ENCODE measurements at places on chromosomes 1 and 21. TPM values are rescaled to one million over a fixed set of nuclear protein-coding genes. Genes with fewer than 3 reads are reported as not detected.

Gene IL22RA1
- total RNA-seq, result 0.25 TPM

Gene C8B
- total RNA-seq, result not detected

Gene FH
- total RNA-seq, result 87.9 TPM

Gene DHDDS
- total RNA-seq, result 87.2 TPM

Gene SLFNL1
- 0.26 TPM for total RNA-seq

Gene MAEL
- total RNA-seq, result not detected

Gene GBP5
- total RNA-seq, result under 0.01 TPM

Gene ICOSLG
- 0.13 TPM for total RNA-seq

Gene HMCN1
- 151 TPM for total RNA-seq

Gene SPATA21
- not detected for total RNA-seq

Gene ANKRD65
- total RNA-seq, result 0.40 TPM

Gene SMIM34
- not detected for total RNA-seq

Gene FCRL2
- total RNA-seq, result not detected

Gene HPDL
- 0.19 TPM for total RNA-seq

Gene LCE2B
- total RNA-seq, result not detected

Gene RAB29
- total RNA-seq, result 33.3 TPM

Gene PIGR
- not detected for total RNA-seq

Gene CFAP141
- total RNA-seq, result not detected

Gene CFH
- total RNA-seq, result 285 TPM

Gene TRAF3IP3
- total RNA-seq, result not detected

All from aortic smooth muscle cell (primary cell).